GM12878 (cell line): ENCODE measurements at places on chromosomes 11 and 22. TPM values are rescaled to one million over a fixed set of nuclear protein-coding genes. Genes with fewer than 3 reads are reported as not detected.

DNA sequence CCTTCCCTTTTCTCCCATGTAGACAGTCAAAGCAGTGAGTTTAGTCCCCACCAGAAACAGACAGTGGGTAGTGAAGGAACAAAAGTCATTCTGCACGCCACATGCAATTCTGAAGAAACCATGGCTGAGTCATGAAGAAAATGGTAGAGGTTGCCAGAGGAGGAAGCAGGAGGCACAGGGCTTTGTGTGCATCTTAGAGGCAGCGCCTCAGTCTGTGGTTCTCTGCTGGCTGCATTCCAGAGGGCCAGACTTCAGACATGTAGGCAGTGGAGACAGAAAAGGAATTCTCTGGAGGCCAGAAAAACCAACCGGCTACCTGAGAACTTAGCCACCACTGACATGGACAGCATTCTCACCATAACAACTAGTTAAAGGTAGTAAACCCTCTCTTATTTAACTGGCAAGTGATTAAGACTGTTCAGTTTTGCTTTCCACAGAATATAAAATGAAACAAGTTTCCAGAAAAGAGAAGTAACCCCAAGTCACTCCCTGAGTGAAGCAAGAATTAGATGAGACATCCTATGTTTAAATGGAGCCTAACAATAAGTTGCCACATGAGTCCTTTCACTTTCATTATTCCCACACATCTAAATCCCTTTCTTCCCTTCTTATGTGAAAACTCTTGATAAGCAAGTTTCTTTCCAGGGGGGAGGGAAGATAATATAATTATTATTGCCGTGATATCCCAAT is 556.1 kb downstream of the SOX6 start:
- H3K27ac ChIP-seq = no peak overlapping the region
- no peaks in the 10 kb centered on the region for H3K36me3 ChIP-seq
- H3K4me1 ChIP-seq = no peaks in the 10 kb centered on the region; the same call in 1 of the 2 replicates
- H3K27me3 ChIP-seq = no peaks in the 10 kb centered on the region
- DNase-seq = no peak
- no peak overlapping the region for H3K4me3 ChIP-seq

GRCh38 chr11:125082611-125083311 is 19.7 kb downstream of the SLC37A2 start:
- H3K4me1 ChIP-seq = no peaks in the 10 kb centered on the region
- no peak overlapping the region for H3K27ac ChIP-seq
- DNase-seq = no peak
- H3K27me3 ChIP-seq = no peaks in the 10 kb centered on the region

- no peaks in the 10 kb centered on the region for H3K4me1 ChIP-seq
- no peak overlapping the region for H3K4me3 ChIP-seq
- no peak for DNase-seq
- no peaks in the 10 kb centered on the region for H3K36me3 ChIP-seq
- no peak overlapping the region for H3K27ac ChIP-seq
Observed at GRCh38 chr11:135022454-135022853, 610.4 kb upstream of the B3GAT1 start.

Gene UBE2L6
- total RNA-seq = 128 and 142 TPM in 2 replicates

DNA sequence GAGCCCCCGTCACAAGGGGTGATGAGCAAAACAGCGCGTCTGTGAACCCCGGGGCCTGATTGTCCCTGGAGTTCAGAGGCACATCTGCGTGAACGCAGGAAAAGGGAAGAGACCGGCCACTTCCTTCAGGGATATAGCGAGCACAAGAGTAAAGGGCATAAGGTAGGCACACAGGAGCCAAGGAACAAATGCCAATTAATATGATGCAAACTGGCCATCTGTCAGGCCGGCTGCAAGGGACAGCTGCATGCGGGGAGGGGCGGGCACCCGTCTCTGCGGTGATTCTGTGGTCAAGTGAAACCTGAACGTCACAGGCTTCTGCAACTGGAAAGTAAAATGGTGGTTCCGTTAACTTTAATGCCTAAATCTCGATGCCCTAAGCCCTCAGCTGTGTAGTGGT is 64.7 kb downstream of the TRIM29 start:
- H3K36me3 ChIP-seq = no peaks in the 10 kb centered on the region
- H3K27me3 ChIP-seq = no peaks in the 10 kb centered on the region
- DNase-seq = no peak
- H3K4me1 ChIP-seq = no peaks in the 10 kb centered on the region
- no peak overlapping the region for H3K27ac ChIP-seq
- H3K4me3 ChIP-seq = no peak overlapping the region

GRCh38 chr11:124442442-124442841 is 3.1 kb downstream of the OR8B8 start:
- no peak overlapping the region for H3K4me3 ChIP-seq
- no peak overlapping the region for H3K27ac ChIP-seq
- no peak for DNase-seq
- H3K4me1 ChIP-seq = no peaks in the 10 kb centered on the region
- H3K27me3 ChIP-seq = no peaks in the 10 kb centered on the region; the same call in none of the 2 replicates

DNA sequence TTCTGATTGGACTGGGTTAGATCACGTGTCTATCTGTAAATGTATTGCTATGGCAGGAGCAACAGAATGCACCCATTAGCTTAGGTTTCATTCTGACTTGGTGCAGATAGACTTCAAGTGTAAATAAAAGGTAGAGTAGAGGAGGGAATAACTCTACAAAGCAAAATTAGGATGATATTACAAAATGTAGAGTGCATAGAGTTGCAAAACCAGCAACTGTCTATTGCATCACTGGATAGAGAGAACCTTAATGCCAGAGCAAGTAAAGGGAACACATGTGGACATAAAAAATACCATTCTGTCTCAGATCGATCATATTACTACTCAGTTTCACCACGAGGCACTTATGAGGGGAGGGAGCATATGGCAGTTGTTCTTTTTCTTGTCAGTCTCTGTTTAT is 22.0 kb upstream of the CAT start:
- no peak overlapping the region for H3K4me3 ChIP-seq
- H3K4me1 ChIP-seq = no peaks in the 10 kb centered on the region
- DNase-seq = no peak
- H3K36me3 ChIP-seq = no peaks in the 10 kb centered on the region
- H3K27me3 ChIP-seq = no peaks in the 10 kb centered on the region

- H3K27ac ChIP-seq = no peak overlapping the region
- H3K27me3 ChIP-seq = no peaks in the 10 kb centered on the region
- no peaks in the 10 kb centered on the region for H3K4me1 ChIP-seq
- H3K4me3 ChIP-seq = no peak overlapping the region
- H3K36me3 ChIP-seq = no peaks in the 10 kb centered on the region
- DNase-seq = no peak
Observed at GRCh38 chr11:113148652-113149051, 165.7 kb upstream of the TTC12 start.

DNA sequence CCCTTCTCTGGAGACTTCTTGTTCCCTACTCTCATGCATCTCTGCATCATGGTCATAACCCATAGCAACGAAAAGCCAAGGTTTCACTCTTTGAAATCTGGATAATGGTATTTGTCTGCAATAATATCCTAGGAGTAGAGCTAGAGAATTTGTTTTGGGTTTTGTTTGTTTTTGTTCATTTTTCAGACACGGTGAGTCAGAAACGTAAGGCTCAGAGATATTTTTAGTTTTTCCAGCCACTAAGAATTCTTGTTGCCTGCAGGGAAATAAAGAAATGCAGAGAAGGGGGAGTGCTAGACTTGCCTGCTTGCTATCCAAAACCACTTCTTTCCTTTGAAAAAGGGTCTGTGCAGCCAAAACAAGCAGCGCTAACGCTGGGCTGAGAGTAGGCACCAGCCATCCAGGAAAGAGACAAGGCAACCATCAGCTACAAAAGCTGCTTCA is 26.0 kb downstream of the POU2AF3 start:
- H3K36me3 ChIP-seq = no peaks in the 10 kb centered on the region
- H3K4me3 ChIP-seq = no peak overlapping the region
- DNase-seq = no peak
- H3K4me1 ChIP-seq = no peaks in the 10 kb centered on the region

DNA sequence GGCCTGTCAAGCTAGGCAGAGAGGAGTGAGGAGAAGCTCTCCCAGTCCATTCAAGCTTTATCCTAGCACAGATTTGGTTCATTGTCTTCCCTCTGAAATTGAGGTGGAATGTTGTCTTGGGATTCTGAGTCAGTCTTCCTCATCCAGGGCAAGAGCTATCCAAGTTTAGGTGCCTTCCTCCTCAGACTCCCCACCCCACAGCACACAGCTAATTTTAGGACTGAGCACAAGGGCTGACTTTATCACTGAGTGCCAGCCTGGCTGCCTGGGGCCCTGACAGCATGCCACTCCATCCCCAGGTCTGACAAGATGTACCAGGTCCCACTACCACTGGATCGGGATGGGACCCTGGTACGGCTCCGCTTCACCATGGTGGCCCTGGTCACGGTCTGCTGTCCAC is 2.6 kb downstream of the PGAP2 start:
- H3K27me3 ChIP-seq = no peaks in the 10 kb centered on the region
- DNase-seq = no peak
- H3K4me3 ChIP-seq = no peak overlapping the region
- H3K36me3 ChIP-seq = no peaks in the 10 kb centered on the region

DNA sequence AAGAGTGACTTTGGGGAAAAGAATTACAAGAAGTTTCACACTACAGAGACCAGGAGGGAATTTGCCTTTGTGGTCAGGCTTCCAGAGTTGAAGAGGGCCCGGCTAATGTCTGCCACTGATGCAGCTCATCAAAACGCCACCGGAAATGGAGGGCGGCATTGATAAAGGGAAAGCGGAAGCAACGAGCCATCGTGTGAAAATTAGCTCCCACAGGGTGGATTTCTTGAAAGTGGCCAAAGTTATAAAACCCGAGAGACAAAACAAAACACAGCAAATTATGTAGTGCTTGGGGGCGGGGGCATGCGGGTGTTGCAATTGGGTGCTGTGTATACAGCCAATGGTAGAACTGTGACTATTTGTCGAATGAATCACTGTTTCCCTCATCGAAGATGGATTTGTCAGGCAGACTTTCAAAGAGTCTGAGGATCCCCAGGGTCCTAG is 113.0 kb downstream of the ADAMTS15 start:
- no peak overlapping the region for H3K4me3 ChIP-seq
- H3K27ac ChIP-seq = no peak overlapping the region
- H3K4me1 ChIP-seq = no peaks in the 10 kb centered on the region
- DNase-seq = no peak
- no peaks in the 10 kb centered on the region for H3K36me3 ChIP-seq
- no peaks in the 10 kb centered on the region for H3K27me3 ChIP-seq

DNA sequence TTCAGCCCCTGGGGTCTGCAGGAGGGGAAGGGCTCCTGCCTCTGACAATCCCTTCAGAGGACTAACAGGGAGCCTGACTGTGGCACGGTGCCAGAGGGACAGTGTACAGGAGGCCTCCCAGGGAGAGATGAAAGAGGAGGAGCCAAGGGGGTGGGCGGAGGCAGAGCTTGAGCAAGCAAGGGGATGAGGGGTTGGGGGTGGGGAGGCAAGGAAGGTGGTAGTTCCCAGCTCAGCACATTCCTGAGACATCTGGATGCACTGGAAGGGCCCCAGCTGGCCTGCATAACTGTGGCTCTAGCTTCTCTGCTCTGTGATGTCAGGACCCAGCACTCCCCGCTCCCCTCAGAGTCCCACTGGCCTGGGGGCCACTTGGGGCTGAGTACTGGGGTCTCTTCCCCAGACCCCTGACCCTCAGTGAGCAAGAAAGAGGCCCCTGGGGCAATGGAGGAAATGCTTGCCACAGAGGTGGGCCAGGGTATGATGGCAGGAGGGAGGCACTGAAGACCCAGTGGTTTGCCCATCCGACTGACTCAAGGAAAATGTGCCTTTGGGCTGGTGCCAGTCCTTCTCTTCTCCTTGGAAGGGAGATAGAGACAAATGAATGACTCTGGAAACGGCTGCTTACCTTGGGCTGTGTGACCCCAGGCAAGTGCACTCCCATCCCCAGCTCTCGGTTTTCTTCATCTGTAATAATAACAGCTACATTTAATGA is 13.3 kb downstream of the CREB3L1 start:
- no peak for DNase-seq
- peaks cover 4% of the 10 kb centered on the region for H3K4me1 ChIP-seq
- H3K36me3 ChIP-seq = no peaks in the 10 kb centered on the region
- H3K27ac ChIP-seq = no peak overlapping the region

DNA sequence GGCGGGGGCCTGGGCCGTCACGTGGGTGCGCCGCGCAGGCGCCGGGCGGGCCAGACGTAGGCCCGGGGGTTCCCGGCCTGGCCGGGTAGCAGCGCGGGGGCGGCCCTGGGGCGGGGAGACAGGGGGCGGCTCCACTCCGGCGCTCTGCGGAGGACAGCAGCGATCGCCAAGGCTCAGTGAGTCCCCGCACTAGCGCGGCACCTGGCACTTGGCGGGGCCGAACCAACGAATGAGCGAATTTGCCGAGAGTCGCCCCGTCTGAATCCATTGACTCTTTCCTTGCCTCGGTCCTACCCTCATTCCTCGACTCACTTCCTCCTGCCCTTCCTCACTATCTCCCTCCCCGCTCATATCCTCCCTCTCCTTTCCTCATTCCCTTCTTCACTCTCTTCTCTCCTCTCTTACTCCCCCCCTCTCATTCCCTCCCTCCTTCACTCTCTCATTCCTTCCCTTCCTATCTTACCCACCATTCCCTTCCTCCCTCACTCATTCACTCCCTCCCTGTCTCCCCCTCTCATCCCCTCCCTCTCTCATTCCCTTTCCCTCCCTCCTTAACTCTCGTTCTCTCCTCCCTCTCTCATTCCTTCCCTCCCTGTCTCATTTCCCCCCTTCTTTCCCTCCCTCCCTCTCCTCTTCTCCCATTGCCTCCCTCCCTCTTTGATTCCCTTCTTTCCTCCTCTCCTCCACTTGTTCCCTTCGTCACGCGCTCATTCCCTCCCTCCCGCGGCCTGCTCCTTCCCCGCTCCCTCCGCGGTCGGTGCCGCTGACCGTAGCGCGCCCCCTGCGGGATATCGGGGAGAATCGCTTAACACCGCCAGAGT is 476 bp upstream of the KLHL22 start:
- H3K4me3 ChIP-seq = peak overlapping the region; percentile 60
- H3K36me3 ChIP-seq = no peaks in the 10 kb centered on the region
- peaks cover 10% of the 10 kb centered on the region; the same call in 1 of the 2 replicates for H3K4me1 ChIP-seq
- DNase-seq = peak; percentile 44
- H3K27ac ChIP-seq = peak overlapping the region; percentile 34

Gene TMEM86A
- not detected in 2 replicates for total RNA-seq
